ENCODE measurements at places on chromosomes 16 and 17. TPM values are rescaled to one million over a fixed set of nuclear protein-coding genes. Genes with fewer than 3 reads are reported as not detected.

GRCh38 chr17:67779098-67779672, 46.1 kb upstream of the BPTF start:
- DNase-seq, result no peak

DNA sequence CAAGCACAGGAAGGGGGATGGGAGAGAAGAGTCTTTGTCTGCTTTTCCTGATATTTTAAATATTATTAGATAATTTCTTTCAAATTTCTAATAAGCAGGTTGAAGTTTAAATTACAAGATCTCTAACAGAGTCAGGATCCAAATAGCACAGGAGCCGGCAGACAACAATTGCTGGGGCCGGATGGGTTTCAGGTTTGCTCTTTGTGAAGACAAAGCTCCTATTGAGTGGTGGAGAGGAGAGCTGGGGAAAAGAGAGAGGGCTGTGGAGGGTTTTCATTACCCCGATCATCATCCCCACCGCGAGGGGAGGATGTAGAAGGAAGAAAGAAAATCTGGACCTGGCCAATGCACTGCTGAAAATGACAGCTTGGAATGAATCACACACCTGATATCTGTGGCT, 197.3 kb downstream of the SOX9 start:
- DNase-seq, result no peak

Gene SDK2
- 11.0 TPM for polyA plus RNA-seq

Gene CD68
- 23.2 TPM for polyA plus RNA-seq

GRCh38 chr16:57883953-57884654, 81.8 kb upstream of the KIFC3 start:
- no peak for DNase-seq

- DNase-seq, result peak; percentile 23
Observed at GRCh38 chr17:30831257-30831656, 509 bp upstream of the ATAD5 start.

Gene BMERB1
- 181 TPM for polyA plus RNA-seq

Gene VPS25
- polyA plus RNA-seq, result 118 TPM

GRCh38 chr16:29903590-29903989, 3.3 kb downstream of the ASPHD1 start:
- no peak for DNase-seq

DNA sequence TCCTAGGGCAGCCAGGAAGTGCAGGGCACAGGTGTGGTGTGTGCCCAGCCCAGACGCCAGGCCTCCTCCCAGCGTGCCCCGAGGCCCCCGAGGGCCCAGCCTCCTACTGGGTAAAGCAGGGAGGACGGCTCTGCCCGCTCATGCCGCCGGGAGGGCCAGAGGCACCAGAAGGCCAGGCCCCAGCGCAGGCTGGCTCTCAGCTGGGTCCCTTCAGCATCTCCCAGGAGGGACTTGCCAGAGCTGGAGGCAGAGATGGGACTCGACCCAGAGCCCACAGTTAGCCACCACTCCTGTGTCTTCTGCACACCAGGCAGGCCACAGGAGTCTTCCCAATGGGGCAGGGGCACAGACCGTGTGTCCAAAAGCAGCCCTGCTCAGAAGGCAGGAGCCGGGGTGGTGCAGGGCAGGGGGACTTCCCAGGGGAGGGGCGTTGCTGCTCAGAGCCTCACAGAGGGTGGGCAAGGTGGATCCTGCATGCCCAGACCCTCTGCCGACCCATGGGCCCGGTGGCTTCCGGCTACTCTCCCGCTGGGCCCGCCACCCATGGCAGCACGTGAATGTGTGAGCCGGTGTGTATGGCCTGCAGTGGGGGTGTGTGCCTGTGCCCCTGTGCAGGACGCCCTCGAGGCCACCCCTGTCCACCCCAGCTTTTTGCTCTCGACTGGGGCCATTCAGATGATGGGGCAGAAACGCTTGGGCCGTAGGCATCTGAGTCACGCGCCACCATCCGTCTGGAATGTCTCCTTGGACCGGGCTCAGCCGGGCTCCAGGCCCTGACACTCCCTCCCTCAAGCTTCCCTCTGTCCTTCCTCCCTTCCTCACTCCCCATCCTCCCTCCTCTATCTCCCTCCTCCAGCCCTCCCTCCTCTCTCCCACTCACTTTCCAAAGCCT, 5.7 kb upstream of the ZNF469 start:
- no peak for DNase-seq

- no peak for DNase-seq
Observed at GRCh38 chr17:49853470-49854015, 5.7 kb upstream of the TAC4 start.

- no peak for DNase-seq
Observed at GRCh38 chr17:67335245-67335835, 31.0 kb downstream of the PSMD12 start.

DNA sequence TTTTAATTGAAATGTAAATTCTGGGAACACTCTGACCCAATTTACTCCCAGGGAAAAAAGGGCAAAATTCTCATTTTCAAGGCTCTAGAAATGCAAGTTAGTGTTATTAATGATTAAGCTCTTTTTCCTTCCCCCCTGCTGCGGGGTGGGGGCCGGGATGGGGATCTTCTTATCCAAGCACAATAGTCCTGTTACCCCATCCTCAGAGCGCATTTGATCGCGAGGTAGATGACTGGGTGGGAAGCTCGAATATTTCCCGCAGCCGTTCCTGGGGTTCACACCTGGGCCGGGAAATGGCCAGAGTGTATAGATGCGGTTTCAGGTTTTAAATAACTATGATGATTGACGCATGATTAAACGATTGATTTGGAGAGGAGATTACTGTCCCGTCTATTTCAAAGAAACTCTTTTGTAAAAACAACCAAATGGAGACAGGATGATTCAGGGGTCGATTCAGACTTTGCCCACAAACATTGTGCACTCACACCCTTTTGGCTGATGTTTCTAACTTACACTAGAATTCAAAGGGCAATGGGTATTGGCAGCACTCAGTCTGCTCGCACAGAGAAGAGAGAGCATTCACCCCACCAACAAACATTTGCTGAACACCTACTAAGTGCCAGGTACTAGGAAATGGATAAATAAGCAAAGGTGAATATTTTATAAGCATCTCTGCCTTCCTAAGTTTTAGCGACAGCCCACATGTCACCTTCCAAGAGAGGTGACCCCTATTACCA, 55.0 kb downstream of the SALL1 start:
- DNase-seq, result no peak

- DNase-seq, result no peak
Observed at GRCh38 chr17:64022611-64023063, 2.2 kb upstream of the ICAM2 start.

- no peak for DNase-seq
Observed at GRCh38 chr17:73481676-73482075, 162.6 kb downstream of the SDK2 start.

- DNase-seq, result no peak
Observed at GRCh38 chr16:86428729-86429517, 81.4 kb upstream of the FOXF1 start.

Gene MYH2
- polyA plus RNA-seq, result not detected

All from brain (organoid and tissue), 16 donors.